ENCODE measurements at places on chromosomes 16 and 17.

GRCh38 chr17:17252149-17252661, 15.2 kb upstream of the FLCN start:
- DNase-seq, result no peak

GRCh38 chr17:40554646-40555295, 10.5 kb downstream of the CCR7 start:
- no peak for DNase-seq

DNA sequence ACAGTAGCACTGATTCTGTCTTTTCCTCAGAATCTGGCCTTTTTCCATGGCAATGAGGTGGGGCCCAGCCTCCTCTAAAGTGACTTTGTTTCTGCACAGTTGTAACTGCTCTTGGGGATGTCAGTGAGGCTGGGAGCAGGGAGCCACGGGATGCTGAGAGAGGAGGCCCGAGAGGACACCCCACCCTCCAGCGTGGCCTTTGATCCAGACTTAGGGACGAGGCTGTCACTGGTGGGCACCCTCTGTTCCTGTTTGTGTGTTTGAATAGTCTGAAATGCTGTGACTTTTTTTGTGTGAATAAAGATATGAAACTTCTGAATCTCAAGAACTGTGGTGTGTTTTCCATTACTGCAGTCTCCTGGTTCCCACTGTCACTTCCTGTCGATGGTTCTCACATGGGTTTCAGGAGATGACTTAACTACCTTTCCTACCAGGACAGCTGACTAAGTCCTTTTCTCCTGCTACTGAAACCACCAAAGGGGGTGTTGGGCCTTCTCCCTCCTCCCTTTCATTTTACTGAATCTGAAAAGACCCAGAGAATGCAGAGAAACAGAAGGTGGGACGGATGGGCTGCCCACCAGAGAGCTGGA, 18.6 kb downstream of the KCTD2 start:
- DNase-seq, result no peak

- DNase-seq, result peak; percentile 0
Observed at GRCh38 chr17:12395733-12396354, 269.8 kb upstream of the MYOCD start.

DNA sequence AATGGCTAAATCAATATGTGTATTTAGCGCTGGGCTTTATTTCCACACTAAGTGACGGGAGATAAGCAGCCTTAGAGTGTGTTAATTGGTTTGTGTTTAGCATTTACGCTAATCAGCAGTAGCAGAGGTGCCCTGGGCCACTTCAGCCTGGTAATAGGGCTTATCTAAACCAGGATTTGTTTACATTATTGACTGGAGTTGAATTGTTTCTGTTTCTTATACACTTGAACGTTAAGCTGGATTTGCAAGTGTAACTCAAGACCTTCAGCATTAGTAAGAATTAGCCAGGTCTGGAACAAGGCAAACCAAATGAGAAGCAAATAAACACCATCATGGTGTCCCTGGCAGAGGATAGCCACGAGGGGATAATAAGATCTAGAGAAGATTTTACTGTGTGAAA, 313.6 kb downstream of the HS3ST4 start:
- DNase-seq, result no peak

- peak; percentile 94 for DNase-seq
Observed at GRCh38 chr16:89489040-89489897, 1.1 kb downstream of the ANKRD11 start.

GRCh38 chr17:30344283-30345088, 10.6 kb upstream of the TMIGD1 start:
- peak; percentile 39 for DNase-seq

DNA sequence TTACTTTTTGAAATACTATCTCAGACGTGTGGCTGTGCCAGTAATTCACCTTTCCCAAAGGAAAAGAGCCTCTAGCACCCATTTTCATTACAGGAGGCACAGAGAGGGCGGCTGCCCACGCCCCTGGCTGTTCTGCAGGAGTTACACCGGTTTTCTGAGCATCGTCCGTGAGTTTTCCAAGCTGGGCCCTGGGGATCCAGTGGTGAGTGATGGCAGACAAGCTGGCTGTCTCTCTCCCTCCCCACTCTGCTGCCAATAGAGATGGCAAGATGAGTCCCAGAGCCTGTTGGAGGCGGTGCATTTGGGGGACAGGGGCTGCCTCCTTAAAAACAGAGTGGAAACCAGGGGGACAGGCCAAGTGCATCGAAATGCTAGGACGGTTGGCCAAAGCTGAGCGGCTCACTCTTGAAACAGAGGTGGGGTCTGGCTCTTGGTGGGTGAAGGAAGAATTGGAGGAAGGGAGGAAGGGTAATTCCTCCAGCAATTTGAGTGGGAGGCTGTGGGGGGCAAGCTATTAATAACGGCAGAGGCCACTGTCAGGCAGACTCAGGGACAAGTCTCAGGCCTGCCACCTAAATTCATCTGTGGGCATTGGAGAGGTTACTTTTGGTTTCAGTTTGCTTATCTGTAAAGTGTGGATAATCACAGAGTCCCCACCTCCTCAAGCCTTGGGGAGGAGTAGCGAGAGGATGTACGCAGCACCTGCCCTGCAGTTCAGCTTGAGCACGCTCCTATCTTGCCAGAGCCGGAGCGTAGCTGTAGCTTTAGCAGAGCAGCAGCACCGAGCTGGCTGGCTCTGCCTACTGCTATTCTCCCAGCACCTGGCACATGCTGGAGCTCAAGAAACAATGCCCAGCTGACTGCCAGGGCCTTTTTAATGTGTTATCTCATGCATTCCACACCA, 7.5 kb upstream of the NOS2 start:
- peak; percentile 31 for DNase-seq

DNA sequence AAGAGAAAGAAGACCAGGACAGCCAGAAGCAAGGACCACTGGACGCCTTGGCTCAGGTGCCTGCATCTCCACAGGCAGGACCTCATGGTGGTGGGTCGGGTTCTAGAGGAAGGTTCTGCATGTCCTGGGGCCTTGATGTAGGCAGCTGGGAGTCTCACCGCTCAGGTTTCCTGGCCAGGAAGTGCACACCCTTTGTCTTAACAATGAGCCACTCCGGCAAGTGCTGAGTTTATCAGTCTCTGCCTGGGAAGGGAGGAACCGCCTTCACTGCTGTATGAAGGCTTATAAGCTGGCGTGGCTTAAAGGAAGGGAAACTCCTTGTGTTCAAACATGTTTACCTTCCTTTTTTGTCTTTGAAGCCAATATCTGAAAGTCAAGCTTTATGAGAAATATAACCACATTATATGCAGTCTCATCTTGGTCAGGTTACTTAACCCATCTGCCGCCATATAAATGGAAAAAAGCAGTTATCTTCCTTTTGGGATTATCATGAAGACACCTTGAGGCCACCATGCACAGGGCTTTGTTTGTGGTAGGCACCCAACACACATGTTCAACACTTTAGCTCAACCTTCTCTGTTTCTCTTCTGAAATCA, at the start of gene ST6GALNAC1:
ST6GALNAC1 (minus strand) TSS at position 205 of the 596 bp plus-strand sequence; CDS start at position 86, 119 bp downstream.
- no peak for DNase-seq

DNA sequence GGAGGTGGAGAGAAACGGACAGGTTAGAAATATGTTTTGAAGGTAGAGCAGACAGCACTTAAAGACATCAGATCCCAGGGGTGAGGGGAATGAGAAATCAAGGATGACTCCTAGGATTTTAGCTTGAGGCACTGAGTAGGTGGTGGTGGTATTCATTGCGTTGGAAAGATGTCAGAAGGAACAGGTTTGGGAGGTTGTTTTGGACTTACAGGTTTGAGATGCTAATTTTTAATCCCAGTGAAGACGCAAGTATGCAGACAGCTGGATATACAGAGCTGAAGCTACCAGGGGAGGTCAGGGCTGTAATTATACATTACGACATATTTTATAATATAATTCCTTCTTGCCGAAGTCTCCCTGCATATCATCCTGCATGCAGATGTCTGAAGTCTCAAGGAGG, 433.3 kb downstream of the XYLT1 start:
- no peak for DNase-seq

DNA sequence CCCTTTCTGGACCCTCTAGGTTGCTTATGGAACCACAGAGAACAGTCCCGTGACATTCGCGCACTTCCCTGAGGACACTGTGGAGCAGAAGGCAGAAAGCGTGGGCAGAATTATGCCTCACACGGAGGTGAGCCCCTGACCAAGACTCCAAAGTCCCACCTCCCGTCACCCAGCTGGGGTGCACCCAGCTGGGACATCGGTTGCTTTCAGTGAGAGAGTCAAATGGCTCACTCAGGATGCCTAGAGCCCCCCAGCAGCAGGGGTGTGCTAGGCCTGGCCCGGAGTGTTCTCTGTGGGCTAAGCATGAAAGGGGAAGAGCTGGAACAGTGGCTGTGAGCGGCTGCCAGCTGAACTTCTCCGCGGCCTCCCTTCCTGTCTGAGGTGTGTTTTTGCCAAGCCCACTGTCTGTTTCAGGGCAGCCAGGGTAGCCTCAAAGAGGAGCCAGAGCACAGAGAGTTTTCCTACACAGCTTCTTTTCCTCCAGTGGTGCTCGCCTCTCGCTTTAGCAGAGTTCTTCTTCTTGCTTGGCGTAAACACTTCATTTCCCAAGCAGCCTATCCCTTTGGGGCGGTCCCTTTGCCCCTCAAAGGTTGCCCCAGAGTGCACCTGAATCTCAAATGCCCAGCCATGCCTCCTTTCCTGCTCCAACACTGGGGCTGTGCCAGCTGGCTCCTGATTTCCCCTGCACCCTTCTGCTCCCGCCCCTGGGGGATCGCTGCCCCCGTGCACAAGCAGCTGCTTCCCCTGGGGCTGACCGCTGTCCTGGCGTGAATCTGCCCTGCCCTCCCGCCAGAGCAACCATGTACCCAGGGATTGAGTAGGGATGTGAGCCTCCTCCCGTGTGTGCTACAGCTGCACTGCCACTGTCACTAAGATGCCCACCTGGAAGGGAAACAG, 2.6 kb upstream of the CHAD start:
- no peak for DNase-seq

- DNase-seq, result no peak
Observed at GRCh38 chr17:72504783-72505182, 384.0 kb downstream of the SOX9 start.

DNA sequence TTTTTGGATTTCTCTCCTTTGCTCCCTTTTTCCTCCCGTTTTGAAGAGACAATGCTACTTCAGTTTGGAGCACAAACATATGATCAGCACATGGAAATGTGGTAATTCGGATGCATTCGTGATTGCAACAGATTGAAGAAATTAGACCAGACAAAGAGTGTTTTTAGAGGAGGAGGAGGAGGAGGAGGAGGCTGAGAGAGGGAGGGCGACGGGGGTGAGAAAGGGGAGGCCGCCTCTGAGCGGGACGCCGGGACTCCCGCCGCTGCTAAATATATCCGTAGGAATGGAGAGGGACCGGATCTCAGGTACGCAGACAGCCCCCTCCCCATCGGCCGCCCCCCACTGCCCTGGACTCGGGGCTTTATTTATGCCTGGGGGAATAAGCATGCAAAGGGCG, 179.3 kb downstream of the SEC14L1 start:
- DNase-seq, result peak; percentile 66

GRCh38 chr16:82194086-82194485, 24.1 kb upstream of the MPHOSPH6 start:
- no peak for DNase-seq

DNA sequence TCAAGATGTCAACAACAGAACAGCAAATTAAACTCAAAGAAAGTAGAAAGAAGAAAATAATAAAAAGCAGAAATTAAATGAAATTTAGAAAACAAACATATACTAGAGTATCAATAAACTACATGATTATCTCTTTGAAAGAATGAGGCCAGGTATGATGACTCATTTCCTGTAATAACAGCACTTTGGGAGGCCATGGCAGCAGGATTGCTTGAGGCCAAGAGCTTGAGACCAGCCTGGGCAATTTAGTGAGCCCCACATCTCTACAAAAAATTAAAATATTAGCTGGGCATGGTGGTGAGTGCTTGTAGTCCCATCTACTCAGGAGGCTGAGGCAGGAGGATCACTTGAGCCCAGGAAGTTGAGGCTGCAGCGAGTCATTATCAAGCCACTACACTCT, 232.5 kb downstream of the RAB11FIP4 start:
- DNase-seq, result no peak

- no peak for DNase-seq
Observed at GRCh38 chr16:52547004-52547833, at the start of gene TOX3. TSS of gene TOX3 (minus strand) at chr16:52547143. CDS start at chr16:52546723, 420 bp downstream.

DNA sequence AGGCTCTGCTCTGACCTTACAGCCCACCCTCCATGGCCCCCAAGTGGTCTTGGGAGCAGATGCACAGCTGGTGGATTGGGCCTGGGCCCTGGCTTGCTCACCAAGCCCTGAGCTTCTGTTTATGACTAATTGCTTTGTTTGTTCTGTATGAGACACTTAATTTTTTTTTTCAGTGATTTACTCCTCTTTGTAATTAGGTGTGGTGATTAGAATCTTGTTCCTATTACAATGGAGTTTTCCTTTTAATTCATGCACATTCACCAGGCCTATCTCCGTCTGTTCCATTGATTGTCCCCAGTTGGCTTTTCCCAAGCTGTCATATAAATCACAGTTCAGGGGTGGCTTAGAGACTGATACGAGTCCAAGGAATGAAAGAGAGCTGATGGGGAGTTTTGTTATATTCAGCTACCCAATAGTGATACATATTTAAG, 242.3 kb downstream of the CCDC182 start:
- DNase-seq, result no peak

DNA sequence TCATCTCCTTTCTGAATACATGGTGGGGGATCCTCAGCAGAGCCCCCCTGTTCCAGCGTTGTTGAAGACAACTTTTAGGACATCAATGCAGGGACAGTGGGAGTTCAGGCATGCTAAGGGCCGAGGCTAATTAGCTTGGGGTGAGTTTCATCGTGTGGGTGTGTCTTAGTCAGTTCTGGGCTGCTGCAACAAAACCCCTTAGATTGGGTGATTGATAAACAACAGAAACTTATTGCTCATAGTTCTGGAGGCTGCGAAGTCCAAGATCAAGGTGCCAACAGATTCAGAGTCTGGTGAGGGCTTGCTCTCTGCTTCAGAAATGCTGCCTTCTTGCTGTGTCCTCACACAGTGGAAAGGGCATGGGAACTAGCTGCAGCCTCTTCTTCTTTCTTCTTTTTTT, 214.0 kb downstream of the NTN1 start:
- DNase-seq, result no peak
